H1 (cell line): ENCODE measurements at places on chromosomes 6 and 20. TPM values are rescaled to one million over a fixed set of nuclear protein-coding genes. Genes with fewer than 3 reads are reported as not detected.

SLC17A2 gene
- not detected in 2 replicates for total RNA-seq

CRISP2 gene
- total RNA-seq: not detected in 2 replicates

- H3K27me3 ChIP-seq: no peaks in the 10 kb centered on the region
- no peaks in the 10 kb centered on the region for H3K36me3 ChIP-seq
- no peaks in the 10 kb centered on the region for H3K4me1 ChIP-seq
Observed at GRCh38 chr6:43963203-43963602, 164.0 kb downstream of the MRPL14 start.

GRCh38 chr20:51054233-51054632 lies 31.3 kb upstream of the KCNG1 start:
- no peaks in the 10 kb centered on the region for H3K4me1 ChIP-seq
- H3K27me3 ChIP-seq: no peaks in the 10 kb centered on the region
- no peak overlapping the region for H3K4me3 ChIP-seq

- peaks cover 26% of the 10 kb centered on the region; the same call in 1 of the 2 replicates for H3K36me3 ChIP-seq
- H3K4me3 ChIP-seq: no peak overlapping the region
- no peaks in the 10 kb centered on the region for H3K27me3 ChIP-seq
- H3K27ac ChIP-seq: no peak overlapping the region
- H3K4me1 ChIP-seq: no peaks in the 10 kb centered on the region; the same call in 1 of the 2 replicates
Observed at GRCh38 chr6:16136091-16136490, 7.2 kb downstream of the MYLIP start.

DNA sequence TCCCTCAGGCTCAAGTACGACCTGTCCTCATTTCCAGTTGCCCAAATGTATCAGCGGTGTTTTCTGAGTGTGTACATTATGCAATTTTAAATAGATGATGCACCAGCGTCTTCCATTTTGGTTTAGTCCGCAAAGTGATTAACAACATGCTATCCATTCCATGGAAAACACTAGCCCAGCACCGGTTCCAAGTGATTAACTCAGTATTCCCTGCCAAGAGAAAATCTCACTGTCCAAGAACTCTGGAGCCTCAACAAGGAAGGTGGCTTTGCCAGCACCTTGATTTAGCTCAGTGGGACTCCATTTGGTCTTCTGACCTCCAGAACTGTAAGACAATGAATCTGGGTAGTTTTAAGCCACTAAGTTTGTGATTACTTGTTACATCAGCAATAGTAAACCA lies 107.2 kb downstream of the FOXC1 start:
- H3K4me1 ChIP-seq: peaks cover 2% of the 10 kb centered on the region; the same call in 1 of the 2 replicates
- no peak overlapping the region for H3K4me3 ChIP-seq
- no peak overlapping the region for H3K27ac ChIP-seq
- H3K27me3 ChIP-seq: no peaks in the 10 kb centered on the region
- no peaks in the 10 kb centered on the region for H3K36me3 ChIP-seq
- DNase-seq: no peak

DNA sequence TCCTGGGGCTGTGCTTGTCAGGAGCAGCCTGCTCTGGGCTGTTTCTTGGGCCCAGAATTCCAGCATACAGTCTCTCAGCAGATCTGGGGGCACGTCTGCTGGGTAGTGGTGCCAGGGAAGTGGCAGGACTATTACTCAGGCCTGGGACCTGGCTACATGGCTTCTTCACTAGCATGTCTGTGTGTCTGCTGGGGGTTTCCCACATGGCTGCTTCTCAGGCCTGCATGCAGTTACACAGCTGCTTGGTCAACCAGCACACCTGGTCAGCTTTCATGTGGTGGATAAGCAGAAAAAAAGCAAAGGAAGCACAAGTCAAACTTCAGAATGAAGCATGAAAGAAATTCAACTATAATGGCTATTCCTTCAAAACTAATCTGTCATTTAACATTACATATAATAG lies 316.2 kb upstream of the NOX3 start:
- no peak overlapping the region for H3K4me3 ChIP-seq
- H3K27me3 ChIP-seq: no peaks in the 10 kb centered on the region
- no peak overlapping the region for H3K27ac ChIP-seq
- H3K4me1 ChIP-seq: no peaks in the 10 kb centered on the region
